ENCODE measurements at places on chromosomes 7 and 10.

DNA sequence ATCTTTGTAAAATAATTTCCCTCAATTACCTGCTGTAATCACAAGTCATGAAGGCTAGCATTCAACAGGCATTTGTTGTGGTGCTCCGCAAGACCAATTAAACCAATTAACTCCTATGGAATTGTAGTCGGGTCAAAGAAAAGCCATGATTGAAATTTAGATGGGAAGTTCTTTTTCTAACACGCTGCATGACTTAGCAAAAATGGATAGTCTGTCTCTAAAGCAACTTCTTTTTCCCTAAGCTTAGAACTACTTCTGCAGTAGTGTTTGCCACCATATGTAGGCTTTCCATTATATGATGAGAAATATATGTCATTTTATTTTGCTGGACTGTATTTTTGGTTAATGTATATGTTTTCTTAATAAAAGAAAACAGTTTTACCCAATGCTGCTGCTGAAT is 119.1 kb downstream of the TSPAN12 start:
- DNase-seq, result no peak

DNA sequence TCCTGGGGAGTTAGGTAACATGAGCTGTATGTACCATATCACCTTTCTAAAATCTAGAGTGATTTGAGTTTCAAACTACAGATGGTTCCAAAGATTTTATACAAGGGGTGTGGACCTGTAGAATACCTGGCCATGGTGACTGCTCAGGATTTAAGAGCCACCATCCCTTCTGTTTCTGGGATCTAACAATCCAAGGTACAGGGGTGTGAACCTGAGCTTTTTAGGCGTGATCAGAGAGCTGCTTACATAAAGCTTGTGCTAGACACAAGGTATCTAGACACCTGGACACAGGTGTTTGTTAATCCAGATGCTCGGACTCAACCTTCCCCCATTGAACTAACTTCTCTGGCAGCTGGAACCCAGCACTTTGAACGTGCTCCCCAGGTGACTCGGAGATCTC is 516.4 kb downstream of the RPS24 start:
- DNase-seq, result no peak

GRCh38 chr7:47502240-47502877 is 79.6 kb downstream of the TNS3 start:
- DNase-seq, result peak; percentile 50

DNA sequence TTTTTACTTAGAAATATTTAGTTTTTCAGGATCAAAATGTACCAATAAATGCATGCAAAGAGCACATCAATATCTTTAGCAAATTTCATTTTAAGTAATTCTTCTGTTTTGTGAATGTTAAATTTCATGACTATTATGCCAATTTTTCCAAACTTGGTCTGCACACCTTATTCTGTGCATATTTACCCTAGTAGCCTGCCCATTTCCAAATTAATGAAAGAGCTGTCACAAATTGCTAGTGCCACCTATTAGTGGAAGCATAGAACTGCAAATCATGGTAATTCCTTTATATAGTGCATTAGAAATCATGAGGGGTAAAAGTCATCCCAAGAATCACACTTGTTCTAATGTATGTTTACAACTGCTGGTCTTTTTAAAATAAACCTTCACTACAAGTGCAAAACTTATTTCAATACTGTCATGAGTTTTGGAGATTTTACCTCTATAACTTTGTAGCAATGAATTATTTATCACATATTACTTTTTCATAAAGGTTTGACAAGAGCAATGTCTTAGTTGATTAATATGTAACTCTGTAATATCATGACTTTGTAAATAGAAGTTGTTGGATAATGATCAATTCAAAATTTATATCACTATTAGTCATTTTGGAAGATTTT is 5.7 kb downstream of the SEMA3A start:
- peak; percentile 36 for DNase-seq

- DNase-seq, result peak; percentile 97
Measured at GRCh38 chr10:90930070-90930837, 9.4 kb upstream of the ANKRD1 start.

GRCh38 chr10:59362959-59363381 is 621 bp upstream of the FAM13C start:
- DNase-seq, result peak; percentile 31

DNA sequence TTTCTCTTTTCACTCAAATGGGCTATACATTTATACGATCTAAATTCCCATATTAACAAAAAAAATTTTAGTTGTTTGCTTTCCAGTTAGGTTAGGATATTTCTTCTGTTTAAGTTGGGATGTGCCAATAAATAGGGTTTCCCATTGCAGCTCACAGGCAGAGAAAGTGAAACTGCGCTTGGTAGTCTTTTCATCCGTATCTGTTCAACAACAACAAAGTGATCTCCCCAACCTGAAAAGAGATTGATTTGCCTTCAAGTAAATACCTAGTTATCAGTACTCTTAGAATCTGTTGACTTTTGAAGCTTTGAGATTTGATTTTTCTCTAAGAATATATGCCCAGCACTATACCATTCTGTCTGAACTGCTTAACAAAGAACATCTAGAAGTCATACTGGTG is 143.4 kb downstream of the DYNC1I1 start:
- DNase-seq, result no peak

- DNase-seq, result no peak
Measured at GRCh38 chr10:106978756-106979155, 185.8 kb downstream of the SORCS1 start.

DNA sequence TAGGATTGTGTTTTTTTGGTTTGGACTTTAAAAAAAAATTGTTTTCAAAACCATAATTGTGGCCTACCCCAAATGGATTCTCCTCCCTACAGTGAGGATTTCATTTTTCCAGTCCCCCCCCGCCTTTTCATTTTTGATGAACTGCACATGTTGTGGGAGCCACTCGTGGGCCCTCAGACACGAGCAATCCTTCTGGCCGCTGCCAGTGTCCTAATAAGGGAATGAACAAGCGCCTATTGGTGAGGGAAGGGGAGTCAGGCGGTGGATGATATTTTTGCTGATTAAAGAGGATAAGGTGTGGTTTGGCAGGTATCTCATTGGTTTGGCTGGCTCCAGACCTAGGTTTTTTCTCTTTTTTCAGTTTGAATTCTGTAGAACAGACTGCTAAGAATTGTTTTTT is 78.7 kb upstream of the AGBL3 start:
- no peak for DNase-seq

GRCh38 chr7:152669758-152670157 is 6.2 kb downstream of the XRCC2 start:
- no peak for DNase-seq

DNA sequence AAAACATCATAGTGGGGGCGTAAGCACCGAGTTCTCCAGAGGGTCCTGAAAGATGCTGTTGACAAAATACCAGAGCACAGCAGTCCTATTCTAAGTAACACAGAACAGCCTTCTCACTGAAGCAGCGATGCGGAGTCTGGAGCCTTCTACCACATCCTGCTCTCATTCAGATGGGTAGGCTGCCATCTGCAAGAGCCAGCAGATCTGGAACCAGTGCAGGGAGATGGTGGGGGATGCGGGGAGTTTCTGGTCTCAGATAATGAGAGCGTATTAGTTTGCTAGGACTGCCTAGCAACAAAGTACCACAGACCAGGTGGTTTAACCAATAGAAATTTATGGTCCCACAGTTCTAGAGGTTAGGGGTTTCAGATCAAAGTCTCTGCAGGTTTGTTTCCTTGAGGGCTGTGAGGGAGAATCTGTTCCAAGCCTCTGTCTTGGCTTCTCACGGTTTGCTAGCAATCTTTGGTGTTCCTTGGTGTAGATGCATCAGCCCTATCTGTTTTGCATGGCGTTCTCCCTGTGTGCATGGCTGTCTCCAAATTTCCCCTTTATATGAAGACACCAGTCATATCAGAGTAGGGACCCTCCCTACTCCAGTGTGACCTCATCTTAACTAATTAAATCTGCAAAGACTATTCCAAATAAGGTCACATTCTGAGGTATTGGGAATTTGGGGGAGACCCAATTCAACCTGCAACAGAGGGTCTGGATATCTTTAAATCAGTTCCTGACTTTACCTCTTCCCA is 52.0 kb upstream of the STEAP1B start:
- DNase-seq, result no peak

DNA sequence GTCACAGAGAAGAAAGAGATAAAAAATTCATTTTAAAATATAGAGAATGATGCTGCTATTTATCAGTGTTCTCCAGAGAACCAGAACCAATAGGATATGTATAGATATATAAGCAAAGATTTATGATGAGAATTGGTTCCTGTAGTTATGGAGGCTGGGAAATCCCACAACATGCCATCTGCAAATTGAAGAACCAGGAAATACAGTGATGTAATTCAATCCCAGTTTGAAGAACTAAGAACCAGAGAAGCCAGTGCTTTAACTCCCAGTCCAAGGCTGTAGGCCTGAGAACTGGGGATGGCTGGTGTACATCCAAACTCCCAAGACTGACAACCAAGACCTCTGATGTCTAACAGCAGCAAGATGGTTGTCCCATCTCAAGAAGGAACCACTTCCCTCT is 192.9 kb upstream of the PLXDC2 start:
- no peak for DNase-seq

GRCh38 chr7:134311807-134312206 is 4.9 kb downstream of the SLC35B4 start:
- no peak for DNase-seq

DNA sequence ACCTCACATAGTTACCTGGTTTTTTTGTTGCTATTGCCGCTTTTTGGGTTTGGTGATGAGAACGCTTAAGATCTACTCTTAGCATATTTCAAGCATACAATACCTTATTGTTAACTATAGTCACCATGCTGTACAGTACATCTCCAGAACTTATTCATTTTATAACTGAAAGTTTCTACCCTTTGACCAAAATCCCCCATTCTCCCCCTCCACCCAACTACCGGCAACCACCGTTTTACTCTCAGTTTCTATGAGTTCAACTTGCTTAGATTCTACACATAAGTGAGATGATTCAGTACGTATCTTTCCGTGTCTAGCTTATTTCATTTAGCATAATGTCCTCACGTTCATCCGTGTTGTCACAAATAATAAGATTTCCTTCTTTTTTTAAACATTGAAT is 86.7 kb upstream of the IL6 start:
- DNase-seq, result no peak

GRCh38 chr7:77831481-77831880 is 32.9 kb downstream of the PHTF2 start:
- DNase-seq, result no peak

DNA sequence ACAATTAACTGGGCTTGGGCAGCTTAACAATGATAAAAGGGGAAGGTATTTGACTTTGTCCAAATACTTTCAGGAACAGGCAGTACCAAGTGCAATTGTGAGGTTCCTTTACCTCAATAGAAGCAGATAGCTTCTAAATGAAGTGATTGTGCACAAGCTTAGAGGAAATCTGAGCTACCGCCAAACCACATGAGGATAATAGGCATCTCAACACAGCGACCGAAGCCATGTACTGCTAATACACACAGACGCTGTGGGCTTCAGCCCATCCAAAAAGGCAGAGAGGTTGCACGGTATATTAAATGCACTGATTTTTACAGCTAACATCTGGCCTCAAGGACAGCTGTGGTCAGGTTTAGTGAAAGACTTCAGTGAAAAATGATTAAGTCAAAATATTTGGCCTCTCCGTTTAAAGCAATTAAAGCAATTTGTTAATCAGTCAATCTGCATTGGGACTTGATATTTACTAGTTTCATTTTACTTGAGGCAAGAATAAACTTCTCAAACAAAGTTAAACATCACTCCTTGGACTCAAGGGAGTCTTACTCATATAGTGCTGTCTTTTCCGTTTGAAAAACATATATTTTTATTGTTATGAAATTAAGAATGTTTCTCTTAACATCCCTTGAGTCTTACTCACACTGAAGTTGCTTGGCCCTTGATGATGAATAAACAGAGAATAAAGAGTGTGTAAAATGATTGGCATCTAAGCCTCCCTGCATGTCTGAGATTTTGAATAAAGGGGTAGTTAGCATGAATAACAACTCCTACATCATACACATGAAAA is 306.3 kb downstream of the C7orf25 start:
- DNase-seq, result peak; percentile 5

DNA sequence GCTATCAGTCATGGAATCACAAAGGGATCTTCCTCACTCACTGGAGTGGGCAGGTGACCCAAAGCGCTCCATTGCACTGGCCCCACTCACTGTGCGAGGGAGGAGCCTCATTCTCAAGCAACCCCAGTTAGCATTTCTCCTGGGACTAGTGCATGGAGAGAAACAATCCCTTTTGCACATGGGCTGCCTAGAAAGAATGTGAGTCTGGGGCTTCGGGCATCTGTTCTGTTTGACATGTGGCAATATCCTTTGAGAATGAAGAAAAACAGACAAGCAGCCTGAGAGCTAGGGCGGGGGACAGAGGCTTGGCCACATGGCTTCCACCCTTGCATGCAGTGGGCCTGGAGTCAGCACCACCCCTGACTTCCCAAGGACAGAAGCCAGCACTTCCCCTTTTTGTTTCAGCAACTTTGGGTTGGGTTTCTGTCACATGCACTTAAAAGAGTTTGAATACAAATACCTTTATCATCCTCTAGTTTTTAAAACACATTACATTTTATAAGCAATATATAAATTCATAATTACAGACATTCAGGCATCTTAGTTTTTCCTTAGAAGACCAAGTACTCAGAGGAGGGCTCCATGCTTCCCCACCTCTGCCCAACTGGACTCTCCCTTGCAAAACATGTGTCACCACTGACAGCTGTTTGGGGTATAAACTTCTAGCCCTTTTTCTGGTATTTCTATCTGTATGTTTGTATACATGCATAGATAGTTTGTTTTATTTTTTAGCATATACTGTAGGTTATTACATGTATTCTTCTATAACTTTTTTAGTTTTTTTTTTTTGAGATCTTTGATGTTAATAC is 73.8 kb downstream of the RBM20 start:
- no peak for DNase-seq

DNA sequence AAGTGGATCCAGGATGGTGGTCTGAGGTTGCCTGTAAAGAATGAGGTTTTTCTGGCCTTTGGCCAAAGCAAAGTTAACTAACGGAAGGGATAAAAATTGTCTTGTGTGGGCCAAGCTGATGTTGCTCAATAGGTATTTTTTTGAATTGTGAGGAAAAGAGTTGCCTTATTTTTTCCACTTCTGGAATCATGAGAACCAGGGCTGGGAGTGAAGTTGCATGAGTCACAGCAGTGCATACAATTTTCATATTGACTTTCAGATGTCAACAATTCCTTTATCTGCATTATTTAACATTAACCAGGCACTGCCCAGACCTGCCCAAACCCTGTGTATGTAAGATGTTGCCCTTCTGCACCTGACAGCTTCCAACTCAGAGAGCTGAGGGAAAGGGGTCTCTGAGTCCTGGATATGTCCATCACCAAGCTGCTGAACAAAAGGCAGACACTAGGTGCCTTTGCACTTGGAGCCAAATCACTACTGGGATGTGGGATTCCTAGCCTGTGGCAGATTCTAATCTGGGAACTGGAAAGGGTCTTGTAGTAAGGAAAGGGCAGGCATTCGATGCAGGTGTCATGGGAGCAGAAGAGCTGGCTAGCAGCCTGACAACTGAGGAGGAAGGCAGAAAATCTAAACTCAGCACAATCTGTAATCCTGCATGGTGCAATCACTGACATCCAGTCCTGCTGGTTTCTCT is 52.3 kb upstream of the SLC35B4 start:
- DNase-seq, result peak; percentile 53

DNA sequence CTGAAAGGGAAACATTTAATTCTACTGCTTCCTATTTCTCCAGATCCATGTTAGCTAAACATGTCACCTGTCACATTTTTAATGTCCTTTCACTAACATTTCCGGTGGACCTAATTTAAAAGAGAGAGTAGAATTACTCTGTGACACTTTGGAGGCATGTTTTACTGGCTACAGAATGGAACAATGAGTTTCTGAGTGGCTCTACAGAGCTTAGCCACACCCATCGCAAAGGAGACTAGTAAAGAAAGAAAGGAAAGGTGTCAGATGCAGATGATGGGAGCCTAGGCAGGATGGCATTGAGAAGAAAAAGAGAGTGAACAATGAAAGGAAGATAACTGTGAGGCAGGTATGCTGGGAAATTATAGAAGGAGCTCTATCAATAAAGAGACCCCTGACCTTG is 35.9 kb downstream of the NDUFB2 start:
- no peak for DNase-seq

Data from EH (cell line).